ENCODE measurements at places on chromosomes 2 and 18. TPM values are rescaled to one million over a fixed set of nuclear protein-coding genes. Genes with fewer than 3 reads are reported as not detected.

NPPC gene
- total RNA-seq = not detected

DAW1 gene
- 2.8 TPM for total RNA-seq

NYAP2 gene
- not detected for total RNA-seq

INHA gene
- not detected for total RNA-seq

SETBP1 gene
- total RNA-seq = 7.6 TPM

CFAP210 gene
- total RNA-seq = not detected

REEP1 gene
- not detected for total RNA-seq

IL1F10 gene
- total RNA-seq = not detected

BMP10 gene
- not detected for total RNA-seq

PXDN gene
- 239 TPM for total RNA-seq

ALK gene
- not detected for total RNA-seq

TMSB10 gene
- 7,729 TPM for total RNA-seq

RESP18 gene
- total RNA-seq = not detected

CBLN2 gene
- total RNA-seq = not detected

ANKRD62 gene
- total RNA-seq = not detected

ARHGAP28 gene
- 21.3 TPM for total RNA-seq

IL36G gene
- not detected for total RNA-seq

VWC2L gene
- total RNA-seq = not detected

EFR3B gene
- 0.24 TPM for total RNA-seq

ALPG gene
- total RNA-seq = not detected

HOXD3 gene
- total RNA-seq = not detected

ANKAR gene
- 5.7 TPM for total RNA-seq

RUFY4 gene
- not detected for total RNA-seq

AOX1 gene
- 104 TPM for total RNA-seq

SERPINB7 gene
- not detected for total RNA-seq

SH2D6 gene
- total RNA-seq = not detected

RBKS gene
- total RNA-seq = 0.75 TPM

HRH4 gene
- not detected for total RNA-seq

C2orf15 gene
- total RNA-seq = not detected

LIMS3 gene
- total RNA-seq = 7.2 TPM

RBM43 gene
- total RNA-seq = 12.3 TPM

SCN1A gene
- not detected for total RNA-seq

GNLY gene
- total RNA-seq = not detected

RAD51AP2 gene
- total RNA-seq = not detected

TMEM37 gene
- 2.9 TPM for total RNA-seq

CELF4 gene
- not detected for total RNA-seq

ALLC gene
- total RNA-seq = not detected

TXNDC2 gene
- not detected for total RNA-seq

TP53I3 gene
- total RNA-seq = 25.2 TPM

STON1 gene
- total RNA-seq = 17.0 TPM

CTNNA2 gene
- total RNA-seq = not detected

PLA2R1 gene
- total RNA-seq = 20.8 TPM

GNAL gene
- 1.5 TPM for total RNA-seq

MEP1B gene
- not detected for total RNA-seq

KLHL41 gene
- total RNA-seq = 1.00 TPM

ADCYAP1 gene
- total RNA-seq = 1.7 TPM

FSHR gene
- not detected for total RNA-seq

DUSP11 gene
- 30.9 TPM for total RNA-seq

FMNL2 gene
- total RNA-seq = 12.8 TPM

SERPINB13 gene
- not detected for total RNA-seq

GCG gene
- total RNA-seq = not detected

CPO gene
- not detected for total RNA-seq

LIMS2 gene
- total RNA-seq = 0.34 TPM

MITD1 gene
- total RNA-seq = 16.3 TPM

ECEL1 gene
- not detected for total RNA-seq

CLEC4F gene
- not detected for total RNA-seq

GPR75 gene
- 0.05 TPM for total RNA-seq

STK36 gene
- 18.5 TPM for total RNA-seq
